ENCODE measurements at places on chromosomes 16 and 17. TPM values are rescaled to one million over a fixed set of nuclear protein-coding genes. Genes with fewer than 3 reads are reported as not detected.
A peak's percentile ranks its signal among the peaks of the same experiment; 100 is the strongest.

DNA sequence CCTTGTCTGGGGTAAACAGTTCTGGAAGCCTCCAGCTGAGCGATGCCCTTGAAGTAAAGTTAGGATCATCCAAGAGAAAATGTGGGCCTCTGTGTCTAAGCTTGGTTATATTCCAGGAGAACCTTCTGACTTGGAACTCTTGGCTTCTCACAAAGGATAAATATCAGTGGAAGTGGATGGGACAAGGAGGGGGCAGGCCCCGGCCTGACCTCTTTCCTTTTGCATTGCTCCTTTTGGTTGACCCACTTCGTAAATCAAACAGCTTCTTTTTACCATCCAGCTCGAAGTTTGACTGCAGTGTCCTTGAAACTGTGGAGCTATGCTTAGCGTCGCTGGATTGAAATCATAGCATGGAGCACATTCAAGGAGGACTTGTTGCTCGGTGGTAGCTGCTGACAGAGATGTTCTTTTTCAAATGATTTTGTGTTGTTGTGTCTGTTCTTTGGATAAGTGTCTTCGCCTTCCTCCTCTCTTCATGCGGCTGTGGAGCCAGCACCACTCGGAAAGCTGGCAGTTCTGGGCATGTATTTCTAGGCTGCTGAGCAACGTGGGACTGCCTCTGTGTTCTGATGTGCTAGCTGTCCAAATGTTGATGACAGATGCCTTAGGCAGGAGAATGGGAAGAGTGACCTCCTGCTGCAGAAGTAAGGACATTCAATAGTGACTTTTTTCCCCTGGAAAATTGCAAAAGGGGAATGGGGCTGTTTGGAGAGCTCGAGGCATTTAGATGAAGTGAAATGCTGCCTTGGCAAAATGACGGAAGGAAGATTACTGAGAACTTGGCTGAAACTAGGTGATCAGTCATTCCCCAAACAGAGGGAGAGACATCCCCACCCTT, 4.5 kb downstream of the MINK1 start:
- peaks cover 16% of the 10 kb centered on the region for H3K36me3 ChIP-seq
- peaks cover 58% of the 10 kb centered on the region for H3K4me1 ChIP-seq
- no peak overlapping the region for H3K27ac ChIP-seq
- no peak overlapping the region for H3K4me3 ChIP-seq
- no peaks in the 10 kb centered on the region for H3K27me3 ChIP-seq
- DNase-seq: no peak

- peaks cover 34% of the 10 kb centered on the region for H3K4me1 ChIP-seq
- no peaks in the 10 kb centered on the region for H3K36me3 ChIP-seq
- H3K4me3 ChIP-seq: peak overlapping the region; percentile 42
- peak; percentile 65 for DNase-seq
- H3K27ac ChIP-seq: peak overlapping the region; percentile 71
Observed at GRCh38 chr17:68383443-68384321, 73.6 kb downstream of the WIPI1 start.

- no peaks in the 10 kb centered on the region for H3K4me1 ChIP-seq
- H3K4me3 ChIP-seq: no peak overlapping the region
- H3K27ac ChIP-seq: no peak overlapping the region
- H3K36me3 ChIP-seq: no peaks in the 10 kb centered on the region
Observed at GRCh38 chr16:56269811-56270684, 78.8 kb downstream of the GNAO1 start.

DNA sequence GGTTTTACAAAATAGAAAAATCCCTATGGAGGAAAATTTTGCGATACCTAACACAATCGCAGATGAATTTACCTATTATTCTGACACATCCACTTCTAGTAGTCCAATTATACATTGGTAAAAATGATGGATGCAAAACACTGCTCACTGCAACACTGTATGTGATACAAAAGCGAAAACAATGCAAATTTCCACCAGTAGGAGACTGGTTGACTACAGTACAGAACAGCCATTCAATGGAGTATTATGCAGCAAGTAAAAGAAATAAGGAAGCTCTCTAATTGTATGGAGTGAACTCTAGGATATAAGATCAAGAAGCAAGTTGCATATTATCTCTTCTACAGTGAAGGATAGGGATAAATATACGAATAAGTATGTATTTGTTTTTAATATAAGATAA, 48.5 kb downstream of the SETD6 start:
- no peak overlapping the region for H3K4me3 ChIP-seq
- no peaks in the 10 kb centered on the region for H3K4me1 ChIP-seq
- peaks cover 54% of the 10 kb centered on the region for H3K36me3 ChIP-seq

DNA sequence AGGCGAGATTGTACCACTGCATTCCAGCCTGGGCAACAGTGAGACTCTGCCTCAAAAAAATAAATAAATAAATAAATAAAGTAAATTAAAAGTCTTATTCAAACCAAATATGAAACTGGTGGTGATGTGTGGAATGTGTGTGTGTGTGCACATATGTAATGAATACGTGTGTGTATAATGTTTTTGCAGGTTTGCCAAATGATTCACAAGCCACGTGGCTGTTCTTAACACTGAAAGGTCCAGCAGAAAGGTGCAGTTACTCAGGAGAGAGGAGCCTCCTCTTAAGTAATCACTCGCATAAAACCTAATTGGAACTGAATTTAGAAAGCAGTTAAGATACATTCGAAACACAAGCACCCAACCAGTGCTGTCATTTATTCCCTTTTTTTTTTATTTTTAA, 22.9 kb downstream of the GDE1 start:
- H3K36me3 ChIP-seq: peaks cover 29% of the 10 kb centered on the region
- no peaks in the 10 kb centered on the region for H3K27me3 ChIP-seq

- no peaks in the 10 kb centered on the region for H3K27me3 ChIP-seq
- H3K4me3 ChIP-seq: no peak overlapping the region
- H3K27ac ChIP-seq: no peak overlapping the region
- DNase-seq: no peak
- no peaks in the 10 kb centered on the region for H3K36me3 ChIP-seq
- no peaks in the 10 kb centered on the region for H3K4me1 ChIP-seq
Observed at GRCh38 chr16:59463776-59464175, 729.7 kb upstream of the GOT2 start.

GRCh38 chr17:69485901-69486643, 71.6 kb downstream of the MAP2K6 start:
- H3K4me1 ChIP-seq: no peaks in the 10 kb centered on the region
- DNase-seq: no peak
- no peak overlapping the region for H3K4me3 ChIP-seq

DNA sequence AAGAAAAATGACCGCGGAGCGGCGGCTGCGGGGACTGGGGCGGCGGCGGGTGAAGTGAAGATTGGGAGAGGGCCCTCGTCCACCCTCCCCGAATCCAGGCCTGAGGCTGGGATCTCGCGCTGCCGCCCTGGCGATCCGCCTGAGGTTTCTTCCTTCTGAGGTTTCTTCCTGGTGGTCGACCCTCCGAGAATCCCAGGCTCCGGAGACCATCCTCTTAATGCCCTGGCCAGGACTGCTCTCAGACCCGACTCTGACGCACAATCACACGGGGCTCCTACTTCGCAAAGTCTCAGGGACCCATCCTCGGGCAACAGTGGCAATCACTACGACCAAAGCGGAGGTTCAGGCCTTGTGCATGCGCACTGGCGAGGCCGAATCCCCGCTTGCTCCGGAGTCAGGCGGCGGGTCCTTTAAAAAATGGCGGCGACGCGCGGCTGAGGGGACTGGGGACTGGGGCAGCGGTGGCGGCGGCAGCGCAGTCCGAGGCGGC, 18.0 kb upstream of the KCNJ18 start:
- H3K36me3 ChIP-seq: no peaks in the 10 kb centered on the region
- H3K27ac ChIP-seq: no peak overlapping the region
- H3K27me3 ChIP-seq: no peaks in the 10 kb centered on the region

Gene CA7
- total RNA-seq: not detected

Gene AARS1
- 103 TPM for total RNA-seq

Gene CCL5
- 275 TPM for total RNA-seq

Gene C16orf96
- total RNA-seq: 0.13 TPM
